ENCODE measurements at places on chromosomes 7 and 10.

- no peaks in the 10 kb centered on the region for H3K27me3 ChIP-seq
- H3K4me1 ChIP-seq = no peaks in the 10 kb centered on the region
- no peak overlapping the region for H3K4me3 ChIP-seq
These were observed 90.5 kb upstream of the WAC start for GRCh38 chr10:28442403-28442802.

- H3K4me1 ChIP-seq = no peaks in the 10 kb centered on the region
- H3K36me3 ChIP-seq = no peaks in the 10 kb centered on the region
- no peaks in the 10 kb centered on the region for H3K27me3 ChIP-seq
- peak; percentile 26 for DNase-seq
- no peak overlapping the region for H3K27ac ChIP-seq
These were observed 212.4 kb downstream of the ELFN1 start for GRCh38 chr7:1882451-1882850.

DNA sequence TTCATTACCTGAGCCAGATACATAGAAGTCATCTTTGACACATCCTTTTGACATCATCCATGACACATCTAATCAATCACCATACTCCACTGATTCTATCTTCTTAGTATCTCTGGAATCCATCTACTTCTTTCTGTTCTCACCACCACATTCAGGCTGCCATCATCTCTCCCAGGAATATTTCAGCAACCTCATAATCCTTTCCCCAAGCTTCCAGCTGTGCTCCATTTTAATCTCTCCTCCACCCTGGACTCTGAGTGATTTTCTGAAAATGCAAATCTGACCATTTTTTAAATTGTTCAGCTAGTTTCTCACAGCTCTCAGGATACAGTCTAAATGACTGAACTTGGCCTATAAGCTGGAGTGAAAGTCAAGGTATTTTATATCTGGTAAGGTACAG lies 2.5 kb upstream of the BTRC start:
- H3K4me1 ChIP-seq = peaks cover 12% of the 10 kb centered on the region
- H3K27me3 ChIP-seq = no peaks in the 10 kb centered on the region
- no peak overlapping the region for H3K27ac ChIP-seq
- no peak for DNase-seq

DNA sequence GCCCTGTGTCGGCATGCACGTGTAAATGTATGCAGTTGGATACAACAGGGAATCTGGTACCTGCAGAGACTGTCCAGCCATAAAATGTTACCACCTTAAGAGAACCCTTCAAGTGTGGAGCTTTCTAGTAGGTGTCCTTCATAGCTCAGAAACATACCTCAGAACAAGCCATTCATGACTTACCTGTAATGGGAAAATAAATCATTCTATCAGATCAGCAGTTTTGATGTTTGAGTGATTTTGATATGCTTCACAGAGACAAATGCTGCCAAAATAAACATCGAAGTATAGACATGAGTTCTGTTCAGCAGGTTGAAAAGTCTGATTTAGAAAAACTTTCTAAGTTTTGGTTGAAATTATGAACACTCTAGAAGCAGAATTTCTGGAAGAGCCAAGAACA lies 33.5 kb upstream of the UMAD1 start:
- DNase-seq = no peak
- no peak overlapping the region for H3K4me3 ChIP-seq
- H3K36me3 ChIP-seq = no peaks in the 10 kb centered on the region
- H3K4me1 ChIP-seq = no peaks in the 10 kb centered on the region
- H3K27ac ChIP-seq = no peak overlapping the region

GRCh38 chr10:128186959-128187787 lies 61.0 kb upstream of the MKI67 start:
- H3K4me1 ChIP-seq = no peaks in the 10 kb centered on the region
- no peak for DNase-seq
- H3K27me3 ChIP-seq = no peaks in the 10 kb centered on the region

GRCh38 chr7:28130277-28130676 lies 50.3 kb downstream of the JAZF1 start:
- H3K27ac ChIP-seq = no peak overlapping the region
- no peaks in the 10 kb centered on the region for H3K4me1 ChIP-seq
- no peak overlapping the region for H3K4me3 ChIP-seq
- H3K27me3 ChIP-seq = no peaks in the 10 kb centered on the region
- no peaks in the 10 kb centered on the region for H3K36me3 ChIP-seq
- no peak for DNase-seq

- H3K4me3 ChIP-seq = no peak overlapping the region
- no peak overlapping the region for H3K27ac ChIP-seq
- H3K27me3 ChIP-seq = no peaks in the 10 kb centered on the region
- no peak for DNase-seq
- H3K4me1 ChIP-seq = no peaks in the 10 kb centered on the region
- H3K36me3 ChIP-seq = no peaks in the 10 kb centered on the region
These were observed 89.6 kb downstream of the CHRM2 start for GRCh38 chr7:136958016-136958415.

DNA sequence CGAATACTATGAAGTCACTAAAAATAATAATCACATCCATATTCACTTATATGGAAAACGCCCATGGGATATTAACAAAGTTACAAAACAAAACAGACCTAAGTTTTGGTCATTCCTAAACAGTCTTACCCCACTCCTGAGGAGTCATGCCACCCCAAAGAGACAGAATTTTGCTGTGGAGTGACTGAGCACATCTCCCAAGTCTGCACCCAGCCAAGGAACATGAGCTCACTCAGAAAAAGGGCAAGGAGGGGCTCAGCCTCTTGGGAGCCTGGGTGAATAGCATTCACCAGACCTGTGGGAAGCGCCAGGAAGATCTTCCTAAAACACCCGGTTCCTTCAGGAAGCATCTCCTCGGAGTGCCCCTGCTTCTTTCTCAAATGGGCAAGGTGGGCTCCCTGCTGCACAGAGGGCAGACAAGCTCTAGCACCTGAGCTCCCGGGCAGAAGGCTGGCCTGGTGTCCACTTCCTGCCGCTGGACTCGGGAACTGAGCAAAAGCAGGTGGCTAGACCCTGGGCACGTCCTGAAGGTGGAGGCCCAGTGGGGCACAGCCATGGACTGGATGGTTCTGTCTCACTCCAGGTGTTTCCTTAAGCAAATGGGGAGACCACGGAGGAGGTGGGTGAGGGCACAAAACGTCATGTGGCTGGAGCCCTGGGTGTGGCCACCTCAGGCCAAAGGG lies 31.0 kb downstream of the TNS3 start:
- H3K4me3 ChIP-seq = no peak overlapping the region
- H3K27ac ChIP-seq = no peak overlapping the region
- no peaks in the 10 kb centered on the region for H3K27me3 ChIP-seq
- DNase-seq = no peak

- no peaks in the 10 kb centered on the region for H3K27me3 ChIP-seq
- H3K36me3 ChIP-seq = no peaks in the 10 kb centered on the region
- H3K4me3 ChIP-seq = no peak overlapping the region
- DNase-seq = no peak
These were observed 377.7 kb upstream of the FZD8 start for GRCh38 chr10:36019749-36020148.

DNA sequence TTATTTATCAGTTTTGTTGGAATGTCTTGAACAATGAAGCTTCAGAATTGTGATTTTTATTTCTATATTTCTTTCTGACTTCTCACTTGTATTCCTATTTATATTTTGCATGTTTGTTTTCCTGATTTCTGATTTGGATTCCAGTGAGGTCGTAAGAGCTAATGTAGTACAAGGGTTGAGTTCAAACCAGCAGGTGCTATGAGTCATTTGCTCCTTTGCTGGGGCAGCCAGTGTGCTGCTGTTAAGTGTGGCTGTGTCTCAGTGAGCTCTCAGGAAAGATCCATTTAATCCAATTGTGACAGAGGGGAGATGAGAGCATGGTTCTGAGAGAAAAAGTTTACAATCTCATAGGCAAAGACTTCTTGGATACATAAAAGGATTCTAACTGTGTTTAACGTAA lies 48.6 kb downstream of the MCU start:
- H3K4me1 ChIP-seq = no peaks in the 10 kb centered on the region
- H3K27ac ChIP-seq = no peak overlapping the region
- no peak overlapping the region for H3K4me3 ChIP-seq
- H3K36me3 ChIP-seq = no peaks in the 10 kb centered on the region
- H3K27me3 ChIP-seq = no peaks in the 10 kb centered on the region
- DNase-seq = peak; percentile 42

DNA sequence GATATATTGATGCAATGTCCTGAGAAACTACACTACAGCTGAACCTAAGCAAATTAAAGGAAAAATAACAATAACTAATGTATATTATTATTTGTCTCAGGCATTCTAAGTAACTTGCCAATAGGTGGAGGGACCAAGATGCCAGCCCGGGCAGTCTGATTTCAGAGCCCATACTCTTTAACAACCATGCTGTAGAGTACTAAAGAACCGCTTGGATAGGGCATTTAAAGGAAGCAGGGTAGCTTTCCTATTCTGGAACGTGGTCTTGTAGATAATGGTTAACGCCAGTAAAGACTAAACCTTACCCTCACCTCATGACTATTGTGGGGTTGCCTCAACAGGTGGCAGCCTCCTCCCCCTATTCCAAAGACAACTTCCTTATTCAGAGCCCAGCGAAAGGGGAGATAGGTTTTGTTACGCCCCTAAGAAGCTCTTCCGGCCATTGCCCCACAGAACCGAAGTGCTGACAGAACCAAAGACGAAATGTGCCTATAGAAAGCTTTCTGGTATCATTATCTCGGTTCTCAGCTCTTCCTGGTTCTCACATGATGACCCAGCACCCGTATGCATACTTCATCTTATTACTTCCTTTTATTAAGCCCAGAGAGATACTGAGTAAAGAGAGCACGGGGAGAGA lies 707 bp upstream of the C1GALT1 start:
- peaks cover 19% of the 10 kb centered on the region for H3K4me1 ChIP-seq
- peak overlapping the region; percentile 89 for H3K4me3 ChIP-seq
- no peaks in the 10 kb centered on the region for H3K36me3 ChIP-seq
- no peaks in the 10 kb centered on the region for H3K27me3 ChIP-seq
- H3K27ac ChIP-seq = peak overlapping the region; percentile 96
- DNase-seq = peak; percentile 51

GRCh38 chr7:12244129-12244528 lies 33.0 kb downstream of the TMEM106B start:
- no peaks in the 10 kb centered on the region for H3K4me1 ChIP-seq
- no peak overlapping the region for H3K27ac ChIP-seq
- no peaks in the 10 kb centered on the region for H3K27me3 ChIP-seq
- no peaks in the 10 kb centered on the region for H3K36me3 ChIP-seq

GRCh38 chr7:1735262-1735661 lies 65.2 kb downstream of the ELFN1 start:
- H3K27me3 ChIP-seq = no peaks in the 10 kb centered on the region
- H3K4me3 ChIP-seq = no peak overlapping the region
- no peak for DNase-seq
- H3K4me1 ChIP-seq = no peaks in the 10 kb centered on the region
- no peak overlapping the region for H3K27ac ChIP-seq

GRCh38 chr10:3068201-3068967 lies 1.0 kb downstream of the PFKP start:
- H3K4me1 ChIP-seq = no peaks in the 10 kb centered on the region
- no peaks in the 10 kb centered on the region for H3K36me3 ChIP-seq
- DNase-seq = peak; percentile 70
- H3K4me3 ChIP-seq = peak overlapping the region; percentile 66

DNA sequence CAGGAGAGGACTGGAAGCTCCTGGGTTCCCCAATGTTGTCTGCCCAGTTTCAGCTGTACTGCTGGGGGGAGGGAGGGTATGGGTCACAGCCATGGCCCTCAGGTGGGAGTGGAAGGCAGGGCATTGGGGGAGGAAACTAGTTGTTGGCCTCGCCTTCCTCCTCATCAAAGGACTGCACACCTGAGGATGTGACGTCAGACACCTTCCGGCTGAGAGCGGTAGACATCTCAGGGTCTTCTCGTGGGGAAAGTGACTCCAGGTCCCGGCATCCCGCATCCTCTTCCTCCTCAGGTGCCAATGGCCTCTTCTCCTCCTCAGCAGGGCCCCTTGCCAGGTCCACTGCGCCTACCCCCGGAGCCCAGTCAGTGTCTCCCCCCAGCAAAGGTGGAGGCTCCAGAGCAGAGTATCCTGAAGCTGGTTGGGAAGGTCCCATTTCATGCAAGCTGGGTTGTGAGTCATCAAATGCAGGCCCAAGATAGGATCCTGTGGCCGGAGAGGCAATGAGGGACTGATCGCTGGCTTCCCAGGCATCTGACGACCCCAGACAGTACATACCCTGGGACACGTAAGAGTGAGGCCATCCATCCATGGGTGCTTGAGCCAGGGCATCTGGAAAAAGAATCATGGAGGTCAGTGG lies 6.0 kb downstream of the FAM131B start:
- no peak overlapping the region for H3K27ac ChIP-seq
- no peaks in the 10 kb centered on the region for H3K27me3 ChIP-seq
- no peak for DNase-seq
- H3K4me1 ChIP-seq = peaks cover 11% of the 10 kb centered on the region
- no peak overlapping the region for H3K4me3 ChIP-seq
- H3K36me3 ChIP-seq = no peaks in the 10 kb centered on the region

All from right lobe of liver (tissue), 6 donors.